ENCODE measurements at places on chromosomes 3 and 15.

- no peak for DNase-seq
These were observed 30.0 kb downstream of the PDHB start for GRCh38 chr3:58403513-58404109.

DNA sequence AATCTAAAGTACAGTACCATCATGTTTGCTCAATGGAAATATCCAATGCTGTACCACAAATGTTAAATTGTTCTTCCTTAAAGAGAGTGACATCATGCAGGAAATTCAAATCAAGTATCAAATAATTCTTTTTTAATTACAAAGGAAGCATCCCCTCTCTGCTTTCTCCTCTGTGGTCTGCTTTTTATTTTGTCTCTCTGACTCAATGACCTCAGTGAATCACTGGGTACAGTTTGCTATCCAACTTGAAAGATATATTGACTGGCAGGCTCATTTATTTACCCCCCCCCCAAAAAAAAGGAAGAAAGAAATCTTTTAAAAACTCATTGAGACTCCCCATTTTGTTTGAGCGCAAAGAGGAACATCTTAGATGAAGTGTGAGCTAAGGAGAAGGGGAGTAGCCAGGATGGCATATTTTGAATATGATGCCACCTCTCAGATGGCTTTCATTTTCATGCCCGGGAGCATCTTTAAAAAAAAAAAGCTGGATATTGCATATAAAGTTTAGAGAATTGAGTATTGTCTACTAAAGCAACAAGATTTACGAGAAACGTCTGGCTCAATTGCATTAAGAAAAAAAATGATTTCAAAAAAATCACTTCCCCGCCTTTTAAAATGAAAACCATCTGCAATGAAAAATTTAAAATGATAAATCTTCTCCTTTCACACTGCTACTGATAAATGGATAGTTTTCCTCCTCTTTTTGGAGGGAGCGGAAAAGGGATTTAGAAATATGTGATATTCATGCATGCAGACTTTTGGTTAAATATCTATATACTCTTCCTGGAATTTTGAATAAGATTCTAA, 307.1 kb upstream of the DPH6 start:
- DNase-seq, result no peak

- no peak for DNase-seq
These were observed 81.9 kb downstream of the LRRK1 start for GRCh38 chr15:101001056-101001455.

DNA sequence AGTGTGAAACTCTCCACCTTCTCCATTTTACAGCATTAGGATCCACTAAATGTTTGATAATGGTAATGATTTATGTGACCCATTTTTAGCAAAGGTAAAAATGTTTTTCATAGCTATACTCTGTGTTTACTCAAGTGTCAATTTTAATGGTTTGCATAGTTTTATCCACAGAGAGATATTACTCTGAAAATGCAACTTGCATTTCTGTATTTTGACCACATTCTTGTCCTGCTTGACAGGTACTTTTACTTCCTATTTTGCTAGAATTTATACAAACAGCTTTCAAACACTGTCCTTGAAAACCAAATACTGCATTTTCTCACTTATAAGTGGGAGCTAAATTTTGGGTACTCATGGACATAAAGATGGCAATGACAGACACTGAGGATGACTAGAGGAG, 62.9 kb downstream of the SERPINI1 start:
- DNase-seq, result no peak

Data from CD8-positive, alpha-beta memory T cell (primary cell).